ENCODE measurements at places on chromosomes 1 and 21.

DNA sequence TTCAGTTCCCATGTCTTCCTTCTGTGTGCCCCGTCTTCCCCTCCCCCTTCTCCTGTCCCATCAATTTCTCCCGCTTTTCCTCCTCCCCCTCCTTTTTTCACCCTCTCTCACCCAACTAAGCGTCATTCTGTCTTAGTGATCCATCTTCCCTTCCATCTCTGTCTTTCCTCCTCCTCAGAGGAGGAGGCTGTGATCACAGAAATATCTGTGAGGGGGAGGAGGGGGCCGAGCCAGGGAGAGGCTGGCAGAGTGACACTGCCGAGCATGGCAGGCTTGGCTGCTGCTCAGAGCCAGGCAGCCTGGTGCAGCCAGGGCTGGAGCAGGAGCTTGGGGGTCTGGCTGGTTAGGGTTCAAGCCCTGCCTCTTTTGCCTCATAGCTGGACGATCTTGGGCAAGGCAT is 7.6 kb downstream of the HTR6 start:
- no peak for DNase-seq

DNA sequence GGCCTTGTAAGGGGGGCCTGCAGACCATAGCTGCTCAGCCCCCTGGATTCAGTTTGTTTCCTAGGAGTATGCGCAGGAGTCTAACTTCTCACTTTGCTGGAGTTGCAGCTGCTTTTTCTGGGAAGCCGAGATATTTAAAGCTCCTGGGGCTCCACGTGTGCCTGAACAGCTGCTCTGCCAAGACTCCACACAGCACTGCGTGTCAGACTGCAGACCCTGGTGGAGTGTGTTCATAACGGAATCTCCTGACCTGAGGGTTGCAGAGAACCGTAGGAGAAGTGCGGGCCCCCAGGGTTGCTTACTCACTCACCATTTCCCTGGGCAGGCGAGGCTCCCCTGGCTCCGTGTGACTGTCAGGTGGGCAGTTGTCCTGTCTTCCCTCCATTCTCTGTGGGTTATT is 474.3 kb upstream of the TMPRSS15 start:
- no peak for DNase-seq

GRCh38 chr1:41540886-41541591 is 56.6 kb upstream of the EDN2 start:
- DNase-seq, result peak; percentile 17

GRCh38 chr1:178945763-178946266 is 74.9 kb upstream of the ANGPTL1 start:
- no peak for DNase-seq

GRCh38 chr1:150152182-150152536 is 2.4 kb downstream of the PLEKHO1 start:
- no peak for DNase-seq

DNA sequence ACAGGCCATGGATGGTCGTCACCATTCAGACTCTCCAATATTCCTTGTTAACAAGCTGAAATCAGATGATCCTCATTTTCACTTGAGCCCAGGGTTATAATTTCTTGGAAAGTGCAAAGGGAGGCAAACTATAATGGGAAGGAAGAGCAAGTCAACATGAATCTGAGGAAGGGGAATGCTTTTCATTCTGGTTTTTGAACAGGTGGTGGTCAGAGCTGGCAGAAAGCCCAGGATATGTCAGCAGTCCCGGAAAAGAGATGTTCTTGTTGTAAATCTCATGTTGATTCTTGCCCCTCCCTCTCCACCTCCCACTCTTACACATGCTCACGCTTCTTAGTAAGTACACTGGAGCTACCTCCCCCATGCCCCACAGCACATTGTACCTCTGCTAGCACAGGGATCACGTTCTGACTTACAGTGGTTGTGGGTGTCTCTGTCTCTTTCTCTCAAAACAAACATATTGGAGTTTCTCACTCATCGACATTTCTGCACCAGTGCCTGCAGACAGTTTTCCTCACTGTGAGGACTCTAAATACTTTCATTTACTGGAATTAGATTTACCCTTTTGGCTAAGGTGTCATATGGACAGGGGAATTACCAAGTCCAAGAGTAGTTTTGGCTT is 77.6 kb downstream of the XCL2 start:
- DNase-seq, result no peak

DNA sequence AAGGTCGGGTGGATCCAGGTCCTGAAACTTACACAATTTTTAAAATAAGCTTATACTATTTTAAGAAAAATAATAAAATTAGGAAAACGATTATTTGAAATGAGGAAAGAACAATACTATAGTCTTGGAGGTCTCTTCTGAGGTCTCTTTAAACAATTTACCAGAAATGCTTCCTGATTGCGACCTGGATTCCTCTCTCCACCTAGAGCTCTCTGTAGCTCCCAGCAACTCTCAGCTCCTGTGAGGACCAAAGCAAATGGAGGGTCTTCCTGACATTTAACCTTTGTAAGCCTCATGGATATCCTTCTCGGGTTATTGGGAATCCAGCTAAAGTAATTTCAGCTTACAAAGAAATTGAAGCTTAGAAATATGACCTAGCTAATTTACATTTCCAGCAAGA is 886 bp downstream of the BTBD8 start:
- no peak for DNase-seq

GRCh38 chr21:43716376-43717165 is 2.4 kb upstream of the PDXK start:
- no peak for DNase-seq

- no peak for DNase-seq
These were observed 55.9 kb upstream of the PTGFRN start for GRCh38 chr1:116853680-116854402.

GRCh38 chr1:41913014-41913413 is 5.7 kb downstream of the HIVEP3 start:
- no peak for DNase-seq

GRCh38 chr21:27196651-27197050 is 229.8 kb upstream of the ADAMTS5 start:
- no peak for DNase-seq

- peak; percentile 37 for DNase-seq
These were observed 138.9 kb upstream of the SPATA6 start for GRCh38 chr1:48610628-48611542.

GRCh38 chr21:24988941-24989340 is 618.3 kb downstream of the MRPL39 start:
- no peak for DNase-seq

- DNase-seq, result no peak
These were observed 80.6 kb downstream of the LBR start for GRCh38 chr1:225347123-225347683.

DNA sequence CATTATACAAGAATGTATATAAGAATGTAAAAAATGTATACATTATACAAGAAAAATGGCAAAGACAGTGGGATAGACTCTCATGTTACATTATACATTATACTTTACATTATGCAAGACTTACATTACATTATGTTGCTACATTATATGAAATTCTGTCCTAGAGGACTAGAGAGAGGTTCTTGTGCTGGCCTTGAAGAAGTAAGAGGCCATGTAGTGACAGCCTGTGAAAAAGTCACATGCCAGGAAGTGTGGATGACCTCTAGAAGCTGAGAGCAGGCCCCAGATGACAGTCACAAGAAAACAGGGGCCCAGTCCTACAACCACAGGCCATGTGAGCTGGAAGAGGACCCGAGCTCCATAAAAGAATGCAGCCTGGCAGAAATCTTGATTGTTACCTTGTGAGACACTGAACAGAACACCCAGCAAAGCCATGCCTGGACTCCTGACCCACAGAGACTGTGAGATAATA is 30.5 kb upstream of the AHCYL1 start:
- DNase-seq, result no peak

- no peak for DNase-seq
These were observed 137.0 kb downstream of the BRINP2 start for GRCh38 chr1:177307771-177308170.

DNA sequence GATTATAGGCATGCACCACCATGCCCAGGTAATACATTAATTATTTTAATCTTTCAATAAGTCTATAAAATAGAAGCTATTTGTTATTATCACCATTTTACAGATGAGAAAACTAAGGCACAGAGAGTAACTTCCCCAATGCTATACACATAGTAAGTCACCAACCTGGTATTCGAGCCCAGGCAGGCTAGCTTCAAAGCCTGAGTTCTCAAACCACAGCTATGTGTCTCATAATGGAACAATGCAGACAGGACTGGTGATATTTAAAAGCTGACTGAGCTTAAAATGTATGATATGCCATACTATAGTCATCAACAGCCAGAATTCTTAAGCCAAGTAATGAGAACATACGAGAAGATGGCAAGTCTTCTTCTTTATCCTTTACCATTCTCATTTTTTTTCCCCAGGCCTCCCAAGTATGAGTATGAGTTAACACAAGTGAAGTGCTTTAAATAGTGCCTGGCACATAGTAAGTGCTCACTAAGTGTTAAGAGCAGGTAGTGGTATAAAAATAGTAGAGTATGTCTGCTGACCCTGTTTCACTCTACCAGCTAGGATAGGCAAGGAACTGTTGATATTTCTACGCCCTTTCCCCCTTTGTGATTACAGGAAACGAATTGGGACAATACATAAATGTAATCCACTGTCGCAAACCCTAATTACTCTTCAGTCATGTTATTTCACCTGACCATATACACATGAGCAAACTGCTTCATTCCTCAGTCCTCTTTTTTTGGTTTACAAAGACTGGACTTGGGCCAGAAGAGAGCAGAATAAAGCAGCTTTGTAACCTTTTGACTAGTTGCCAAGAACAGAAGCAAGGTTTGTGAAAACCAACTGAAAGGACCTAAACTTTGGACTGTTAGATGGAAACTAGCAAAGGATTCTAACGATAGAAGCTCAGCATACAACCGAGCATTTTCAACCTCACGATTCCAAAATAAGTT is 9.5 kb downstream of the EYA3 start:
- no peak for DNase-seq

DNA sequence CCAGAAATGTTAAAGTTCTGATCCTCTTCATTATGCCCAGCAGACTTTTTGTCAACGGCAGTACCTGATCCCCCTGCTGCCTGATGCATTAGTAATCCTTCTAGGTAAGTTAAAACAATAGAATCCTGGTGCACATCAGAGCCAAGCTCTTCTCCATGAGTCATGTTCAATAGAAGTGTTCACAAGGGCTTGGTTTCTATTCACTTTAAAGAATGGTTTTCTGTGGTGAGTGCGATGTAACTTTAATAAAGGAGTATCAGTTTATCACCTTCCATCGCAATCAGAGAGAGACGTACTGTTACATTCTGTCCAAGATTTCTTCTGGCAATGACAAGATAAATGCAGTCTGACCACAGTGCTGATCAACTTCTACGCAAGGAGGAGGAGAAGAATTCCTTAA is 96.8 kb downstream of the NRIP1 start:
- DNase-seq, result no peak

GRCh38 chr1:24986372-24986965 is 56.4 kb upstream of the RUNX3 start:
- no peak for DNase-seq

GRCh38 chr1:22143065-22144033 is at the start of gene WNT4:
TSS of gene WNT4 (minus strand) at chr1:22143097. CDS start at chr1:22142922, 175 bp downstream.
- DNase-seq, result no peak

GRCh38 chr21:43853851-43854772 is 10.9 kb upstream of the AGPAT3 start:
- no peak for DNase-seq

GRCh38 chr21:37711286-37711829 is 204.9 kb downstream of the KCNJ6 start:
- no peak for DNase-seq

- DNase-seq, result no peak
These were observed 141.8 kb upstream of the ZRANB2 start for GRCh38 chr1:71222668-71223067.

DNA sequence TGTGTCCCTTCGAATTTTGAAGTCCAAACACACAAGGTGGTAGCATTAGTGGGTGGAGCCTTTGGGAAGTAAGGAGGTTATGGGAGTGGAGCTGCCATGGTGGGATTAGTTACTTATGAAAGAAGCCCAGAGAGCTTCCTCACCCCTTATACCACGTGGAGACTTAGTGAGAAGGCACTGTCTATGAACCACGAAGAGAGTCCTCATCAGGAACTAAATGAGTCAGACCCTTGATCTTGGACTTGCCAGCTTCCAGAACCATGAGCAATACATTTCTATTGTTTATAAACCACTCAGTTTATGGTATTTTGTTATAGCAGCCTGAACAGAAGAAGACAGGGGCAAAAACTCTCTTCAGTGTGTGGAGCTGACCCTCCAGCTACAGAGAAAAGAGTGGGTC is 259.3 kb upstream of the AJAP1 start:
- no peak for DNase-seq

DNA sequence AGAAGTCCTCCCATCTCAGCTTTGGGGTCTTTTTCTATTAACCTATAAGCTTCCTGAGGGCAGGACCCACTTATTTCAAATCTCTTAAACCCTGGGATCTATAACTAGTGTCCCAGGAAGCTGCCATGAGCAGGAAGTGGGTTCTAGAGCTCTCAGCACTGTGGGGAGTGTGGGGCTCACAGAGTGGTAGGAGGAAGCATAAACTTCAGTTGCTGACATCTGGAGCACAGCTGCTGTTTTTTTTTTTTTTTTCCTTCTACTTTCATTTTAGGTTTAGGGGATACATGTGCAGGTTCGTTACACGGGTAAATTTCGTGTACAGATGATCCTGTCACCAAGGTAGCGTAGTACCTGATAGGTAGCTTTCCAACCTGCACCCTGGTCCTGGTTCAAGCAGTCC is 59.3 kb downstream of the AK4 start:
- DNase-seq, result no peak

- DNase-seq, result no peak
These were observed 69.2 kb downstream of the SH3GLB1 start for GRCh38 chr1:86773341-86774288.

DNA sequence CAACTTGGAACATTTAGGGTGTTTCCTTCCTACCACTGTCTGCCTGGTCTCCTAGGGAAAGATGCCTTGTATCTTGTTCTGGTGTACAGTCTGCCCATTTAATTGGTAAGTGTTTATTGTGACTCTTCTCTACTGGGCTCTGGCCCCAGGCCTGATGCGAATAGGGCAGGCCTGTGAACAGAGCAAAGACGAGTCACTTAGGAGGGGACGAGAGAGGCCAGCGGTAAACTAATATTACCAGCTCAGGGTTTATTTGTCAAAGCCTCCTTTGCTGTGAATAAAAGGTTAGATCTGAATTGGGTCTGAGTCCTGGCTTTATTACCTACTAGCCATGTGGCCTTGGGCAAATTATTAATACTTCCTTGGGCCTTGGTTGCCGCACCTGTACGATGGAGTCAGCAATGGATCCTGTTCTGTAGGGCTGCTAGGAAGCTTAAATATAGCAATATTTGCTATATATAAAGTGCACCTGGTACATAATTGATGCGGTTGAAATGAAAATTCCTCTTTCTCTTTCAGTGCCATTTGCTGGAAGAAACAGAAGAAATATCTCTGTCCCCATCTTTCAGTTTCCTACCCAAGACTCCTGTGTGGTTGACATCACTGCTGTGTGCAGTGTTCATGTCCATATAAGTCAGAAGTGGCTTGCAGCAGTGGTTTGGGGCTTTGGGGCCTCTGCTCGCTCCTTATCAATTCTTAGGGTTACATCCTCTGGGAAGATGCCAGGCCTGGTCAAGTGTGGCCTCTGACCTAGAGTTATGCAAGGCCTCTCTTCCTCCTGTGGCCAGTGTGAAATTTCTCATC is 32.4 kb downstream of the MAPKAPK2 start:
- no peak for DNase-seq

DNA sequence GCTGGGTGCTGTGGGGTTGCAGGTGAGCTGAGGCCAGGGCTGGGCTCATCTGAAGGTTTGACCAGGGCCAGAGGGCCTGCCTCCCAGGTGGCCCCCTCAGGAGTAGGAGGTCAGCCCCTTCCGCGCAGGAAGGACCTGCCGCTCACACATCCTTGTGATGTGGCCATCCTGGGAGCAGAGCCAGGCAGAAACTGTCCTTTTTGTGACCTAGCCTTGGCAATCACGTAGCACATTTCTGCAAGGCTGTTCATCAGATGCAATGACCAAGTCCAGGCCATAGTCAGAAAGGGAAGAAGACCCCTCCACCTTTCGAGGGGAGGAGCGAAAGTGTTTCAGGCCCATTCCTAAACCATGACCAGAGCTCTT is 55.5 kb upstream of the TRAPPC10 start:
- no peak for DNase-seq

Measured in dorsolateral prefrontal cortex (tissue), 122 donors.